Calu3 (cell line): ENCODE measurements at places on chromosomes 1 and 21. TPM values are rescaled to one million over a fixed set of nuclear protein-coding genes. Genes with fewer than 3 reads are reported as not detected.

DNA sequence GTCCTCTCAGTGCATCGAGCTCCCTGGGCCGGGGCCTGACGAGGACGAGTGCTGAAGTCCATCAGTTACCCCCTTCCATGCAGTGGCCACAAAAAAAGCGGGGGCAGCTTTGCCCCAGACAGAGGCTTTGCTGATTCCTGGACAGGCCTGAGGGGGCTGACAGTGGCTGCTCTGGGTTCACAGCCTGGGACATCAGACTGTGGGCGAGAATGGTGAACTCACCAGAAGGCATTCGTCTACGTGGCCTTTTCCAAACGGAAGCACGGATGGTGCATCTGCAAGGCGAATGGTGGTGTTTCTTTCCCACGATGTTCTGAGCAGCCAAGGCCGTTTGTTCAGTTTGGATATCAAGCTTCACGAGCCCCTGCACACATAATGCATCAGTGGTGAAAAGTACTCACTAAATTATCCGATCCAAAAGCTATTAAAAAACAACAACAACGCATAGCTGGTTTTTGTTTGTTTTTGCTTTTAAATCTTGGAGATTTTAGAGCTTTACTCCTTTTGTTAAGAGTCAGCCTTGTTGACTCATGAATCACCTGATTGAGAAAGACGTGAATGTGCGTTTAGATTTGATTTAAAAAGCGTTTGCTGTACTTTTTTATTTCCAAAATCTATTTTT is 6.3 kb upstream of the ZBTB21 start:
- DNase-seq, result no peak

DNA sequence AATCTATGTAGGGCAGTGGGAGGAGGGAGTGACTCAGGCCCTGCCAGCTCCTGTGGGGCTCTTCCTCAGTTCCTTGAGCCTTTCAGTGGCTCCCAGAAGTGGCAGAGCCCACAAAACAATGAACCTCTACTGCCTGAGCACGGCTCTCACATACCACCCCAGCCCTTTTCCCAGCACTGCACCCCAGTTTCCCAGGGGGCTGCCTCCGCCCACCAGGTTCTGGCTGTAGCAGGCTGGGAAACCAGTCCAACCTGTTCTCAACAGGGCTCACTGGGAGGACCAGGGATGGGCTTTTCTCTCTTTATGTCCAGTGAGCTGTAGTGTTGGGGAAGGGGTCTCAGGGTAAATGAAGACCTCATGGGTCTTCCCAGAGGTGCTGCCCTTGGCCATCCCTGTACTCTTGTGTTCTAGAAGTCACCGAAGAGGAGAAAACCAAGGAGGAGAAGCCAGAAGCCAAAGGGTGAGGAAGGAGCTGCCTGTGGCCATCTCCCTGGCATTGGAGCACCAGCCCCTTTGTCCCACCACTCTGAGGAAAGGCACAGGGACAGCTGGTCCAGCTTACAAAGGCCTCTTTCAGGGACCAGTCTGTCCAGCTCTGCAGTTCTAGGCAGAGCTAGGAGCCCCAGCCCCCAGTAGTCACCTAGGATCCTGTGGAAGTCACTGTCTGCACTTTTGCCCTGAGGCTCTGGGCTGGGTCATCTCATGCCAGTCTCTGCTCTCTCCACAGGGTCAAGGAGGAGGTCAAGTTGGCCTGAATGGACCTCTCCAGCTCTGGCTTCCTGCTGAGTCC is 3.5 kb downstream of the MARCKSL1 start:
- peak; percentile 58 for DNase-seq

GRCh38 chr1:203914292-203914691 is 52.9 kb downstream of the SNRPE start:
- DNase-seq, result no peak

GRCh38 chr1:32223683-32224082 is 1.5 kb downstream of the EIF3I start:
- no peak for DNase-seq

- no peak for DNase-seq
Measured at GRCh38 chr1:40766560-40766959, 17.0 kb upstream of the KCNQ4 start.

- no peak for DNase-seq
Measured at GRCh38 chr1:30449428-30450147, 273.8 kb downstream of the MATN1 start.

DNA sequence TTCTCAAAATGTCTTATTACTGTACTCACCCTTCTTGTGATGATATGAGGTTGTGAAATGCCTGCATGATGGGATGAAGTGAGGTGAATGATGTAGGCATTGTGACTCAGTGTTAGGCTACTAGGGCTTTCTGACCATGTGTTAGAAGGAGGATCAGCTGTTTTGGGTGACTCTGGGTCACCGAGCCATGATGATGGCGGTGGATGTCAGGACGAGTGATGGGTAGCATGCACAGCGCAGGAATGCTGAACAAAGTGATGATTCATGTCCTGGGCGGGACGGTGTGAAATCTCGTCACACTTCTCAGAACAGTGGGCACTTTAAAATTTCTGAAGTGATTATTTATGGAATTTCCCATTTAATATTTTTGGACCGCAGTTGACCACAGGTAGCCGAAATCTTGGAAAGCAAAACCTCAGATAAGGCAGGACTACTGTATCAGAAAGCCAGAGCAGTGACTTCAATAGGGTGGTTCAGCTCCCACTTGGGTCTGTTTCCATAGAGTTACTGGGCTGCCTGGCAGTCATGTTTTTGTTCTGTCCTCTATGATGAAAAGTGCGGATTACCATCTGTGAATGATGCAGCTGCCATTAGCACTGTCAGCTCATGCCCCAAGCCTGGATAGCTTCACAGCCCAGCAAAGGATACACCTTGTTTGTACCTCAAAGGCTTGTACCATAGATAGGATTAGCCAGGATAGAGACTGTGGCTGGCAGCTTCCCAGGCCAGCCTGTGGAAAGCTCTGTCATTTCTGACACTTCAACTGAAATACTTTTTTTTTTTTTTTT is 26.6 kb downstream of the IL6R start:
- no peak for DNase-seq

GRCh38 chr21:42459546-42460215 is 36.3 kb downstream of the RSPH1 start:
- DNase-seq, result no peak

CD1D gene
- 0.76 and 0.86 TPM in 2 replicates for total RNA-seq

- DNase-seq, result no peak
Measured at GRCh38 chr1:90799326-90799725, 82.2 kb upstream of the BARHL2 start.

- no peak for DNase-seq
Measured at GRCh38 chr1:155169541-155169940, 3.6 kb downstream of the KRTCAP2 start.

DNA sequence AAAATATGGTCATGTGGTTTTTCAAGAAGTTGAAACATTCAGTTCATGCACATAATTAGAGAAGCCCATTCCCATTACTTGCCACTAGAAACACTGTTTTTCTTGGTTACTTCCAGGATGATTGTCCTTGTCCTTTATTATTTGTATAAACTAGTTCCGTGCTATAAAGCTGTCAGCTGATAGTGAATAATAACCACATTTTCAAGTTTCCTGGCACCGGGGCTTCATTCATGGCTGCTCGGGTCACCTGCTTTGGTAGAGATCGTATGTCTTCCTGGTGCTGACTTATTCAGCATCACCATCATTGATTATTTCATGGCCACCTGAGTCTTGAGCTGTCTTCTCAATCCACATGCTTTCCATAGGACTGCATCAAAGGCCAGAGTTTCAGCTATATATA is 62.9 kb upstream of the ZNF326 start:
- no peak for DNase-seq

DNA sequence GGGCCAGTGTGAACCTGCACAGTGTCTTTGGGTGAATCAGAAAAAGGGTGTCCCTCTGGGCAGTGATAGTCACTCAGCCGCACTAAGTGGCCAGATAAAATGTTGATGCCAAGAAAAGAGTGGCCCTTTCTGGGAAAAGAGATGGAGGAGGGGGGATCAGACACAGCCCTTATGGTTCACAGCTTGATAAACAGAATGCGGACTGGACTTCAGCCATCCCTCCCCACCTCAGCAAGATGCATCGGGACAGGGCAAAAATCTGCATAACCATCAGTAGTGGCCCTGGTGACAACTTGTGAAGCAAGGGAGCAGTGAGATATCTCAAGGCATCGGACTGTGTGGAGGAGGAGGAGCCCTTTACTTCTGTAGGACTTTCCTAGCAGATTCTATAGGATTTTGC is 353.8 kb upstream of the PLXNA2 start:
- no peak for DNase-seq

VHLL gene
- total RNA-seq, result 0.81 and 1.5 TPM in 2 replicates

DNA sequence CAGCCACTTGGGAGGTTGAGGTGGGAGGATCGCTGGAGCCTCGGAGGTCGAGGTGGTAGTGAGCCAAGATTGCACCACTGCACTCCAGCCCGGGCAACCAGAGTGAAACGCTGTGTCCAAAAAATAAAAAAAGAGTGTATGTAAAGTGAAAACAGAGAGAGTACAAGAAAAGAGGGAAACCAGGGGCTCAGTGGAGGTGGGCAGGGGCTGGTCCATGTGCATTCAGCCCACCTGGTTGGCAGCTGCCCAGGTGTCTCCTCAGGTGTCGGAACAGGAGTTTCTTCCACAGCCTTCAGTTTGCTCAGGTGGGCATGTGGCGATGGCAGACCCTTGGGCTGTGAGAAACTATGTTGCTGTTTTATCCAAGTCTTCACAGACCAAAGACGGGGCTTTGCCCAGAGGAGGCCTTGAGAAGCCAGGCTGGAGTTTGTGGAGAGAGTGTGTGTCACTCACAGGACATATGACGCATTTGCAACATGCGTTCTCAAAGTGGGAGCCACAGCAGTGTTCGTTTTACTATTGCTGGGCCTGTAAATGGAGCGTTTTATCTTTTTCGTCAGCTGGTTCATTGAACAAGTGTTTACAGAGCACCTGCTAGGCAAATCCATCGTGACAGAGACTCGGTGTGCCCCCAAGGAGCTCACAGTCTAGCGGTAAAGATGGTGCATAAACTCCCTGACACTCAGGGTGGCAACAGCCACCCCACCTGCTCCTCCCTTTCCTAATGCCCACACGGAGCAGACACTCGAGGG is 22.4 kb upstream of the SAMD11 start:
- no peak for DNase-seq

GSTM2 gene
- 2.5 and 3.2 TPM in 2 replicates for total RNA-seq

TNFRSF18 gene
- total RNA-seq, result 0.66 TPM in 1 of 2 replicates, not detected in the other

DNA sequence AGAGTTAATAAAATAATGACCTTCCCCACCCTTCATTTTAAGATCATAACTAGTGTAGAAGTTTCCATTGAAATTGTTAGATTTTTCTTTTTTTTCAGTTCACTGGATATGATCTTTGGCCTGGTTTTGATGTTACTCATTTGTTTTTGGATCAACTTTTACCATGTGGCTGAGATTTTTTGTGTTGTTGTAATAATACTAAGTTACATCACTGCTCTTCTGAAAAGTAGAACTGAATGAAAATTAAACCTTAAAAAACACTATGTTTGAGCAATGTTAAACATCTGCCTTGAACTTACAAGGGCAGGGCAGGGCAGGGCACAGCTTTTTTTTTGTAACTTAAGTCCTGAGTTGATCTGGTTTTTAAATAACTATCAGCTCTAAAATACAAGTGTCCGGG is 204.8 kb upstream of the ADAMTS5 start:
- no peak for DNase-seq

DNA sequence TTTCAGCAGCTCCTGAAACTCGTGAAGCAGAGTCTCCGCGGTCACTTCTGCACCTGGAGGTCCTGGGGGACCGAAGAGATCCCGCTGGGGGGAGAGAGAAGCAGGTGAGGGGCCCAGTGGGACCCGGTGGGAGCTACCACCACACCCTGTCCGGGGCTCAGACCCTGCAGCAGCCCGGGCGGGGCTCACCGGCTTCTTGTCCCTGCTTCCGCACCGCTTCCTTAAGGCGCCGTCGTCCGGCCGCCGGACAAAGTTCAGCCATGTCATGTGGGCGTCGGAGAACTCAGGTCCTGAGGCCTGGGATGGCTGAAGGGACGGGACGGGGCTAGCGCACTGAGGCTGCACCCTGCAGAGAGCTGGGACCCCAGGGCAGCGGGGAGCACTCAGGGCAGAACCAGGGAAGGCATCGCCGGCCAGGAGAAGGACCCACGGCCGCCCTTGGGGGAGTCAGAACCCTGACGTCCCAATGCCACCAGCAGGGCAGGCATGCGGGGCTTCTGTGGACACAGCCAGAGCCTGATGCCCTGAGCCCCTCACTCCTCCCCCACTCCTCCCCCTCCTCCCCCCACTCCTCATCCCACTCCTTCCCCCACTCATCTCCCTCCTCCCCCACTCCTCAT is 2.2 kb downstream of the C1QTNF12 start:
- peak; percentile 55 for DNase-seq

DNA sequence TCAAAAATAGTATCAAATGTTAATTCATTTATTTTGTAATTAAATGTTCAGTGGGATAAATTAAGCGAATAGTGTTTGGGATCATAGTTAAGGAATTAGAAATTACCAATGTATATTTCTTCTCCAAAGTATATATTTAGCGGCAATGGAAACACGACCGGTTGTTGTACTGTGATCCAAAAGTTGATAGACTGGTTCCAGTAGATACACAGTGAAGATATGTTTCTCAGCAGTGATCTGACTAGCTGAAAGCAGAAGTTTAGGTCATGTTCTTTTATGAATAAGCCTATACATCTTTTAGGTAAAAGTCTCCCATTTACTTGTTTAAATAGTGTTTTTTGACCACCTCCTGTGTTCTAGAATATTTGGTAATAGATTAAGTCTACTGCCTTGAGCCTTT is 8.8 kb downstream of the USP16 start:
- no peak for DNase-seq
